Stimulated activated CD8-positive, alpha-beta memory T cell treated with anti-CD3 and anti-CD28 coated beads, Interleukin-4, amount 100 ng/mL, for 48 hours (primary cell): ENCODE measurements at places on chromosomes 7 and 10.

DNA sequence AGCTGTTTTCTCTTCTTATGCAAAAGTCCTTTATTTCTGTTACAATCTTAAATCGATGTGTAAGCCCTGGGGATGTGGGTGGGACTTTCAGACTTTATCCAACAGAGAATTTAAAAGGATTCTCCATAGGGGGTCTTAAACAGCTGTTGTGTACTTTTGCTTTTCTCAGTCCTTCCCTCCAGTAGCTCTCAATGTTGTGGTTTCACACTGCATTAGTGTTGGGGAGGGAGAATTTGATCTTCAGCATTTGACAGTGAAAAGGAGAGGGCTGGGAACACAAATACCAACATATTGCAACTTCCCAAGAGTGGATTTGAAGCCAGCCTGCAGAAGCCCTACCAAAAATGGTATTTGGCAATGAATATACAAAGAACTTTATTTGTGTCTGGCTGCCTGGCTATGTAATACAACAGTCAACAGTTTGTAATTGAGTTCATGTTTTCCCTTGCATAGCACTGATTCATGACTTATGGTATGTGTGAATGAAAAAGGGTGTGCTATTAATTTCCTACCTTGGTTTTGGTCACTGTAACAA lies 80.1 kb upstream of the CAPZA2 start:
- DNase-seq, result no peak

DNA sequence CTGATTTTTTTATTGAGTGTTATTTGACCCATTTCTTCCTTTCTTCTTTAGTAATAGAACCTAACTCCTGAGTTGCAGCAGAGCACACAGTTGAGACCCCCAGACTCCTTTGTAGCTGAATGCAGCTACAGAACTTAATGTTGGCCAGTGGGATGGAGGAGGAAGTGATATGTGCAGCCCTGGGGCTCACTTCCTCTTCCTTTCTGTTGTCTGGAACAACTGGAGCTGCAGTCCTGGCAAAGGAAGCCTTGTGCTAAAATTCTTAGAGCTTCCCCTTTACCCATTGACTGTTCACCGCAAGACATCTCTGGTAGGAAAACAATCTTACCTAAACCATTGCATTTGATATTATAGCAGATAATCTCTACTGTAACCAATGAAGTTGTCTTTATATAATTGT lies 86.6 kb downstream of the ITGB8 start:
- DNase-seq, result no peak

DNA sequence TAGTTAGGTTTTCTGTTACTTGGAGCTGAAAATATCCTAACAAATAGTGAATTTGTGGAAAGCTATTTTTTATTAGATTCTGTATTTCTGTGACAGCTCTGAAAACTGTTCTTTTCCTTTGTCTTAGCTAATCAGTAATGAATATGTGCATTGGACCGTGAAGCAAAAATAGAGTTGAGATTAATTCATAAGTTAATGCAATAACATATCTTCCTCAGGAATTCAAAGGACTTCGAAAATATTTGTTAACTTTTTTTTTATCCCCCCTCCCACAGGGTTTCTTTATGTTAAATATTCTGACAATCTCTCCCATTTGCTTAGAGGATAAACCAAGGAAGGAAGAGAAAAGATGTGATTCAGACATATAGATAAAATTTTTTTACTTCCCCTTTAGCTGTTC lies 101.4 kb downstream of the PODXL start:
- DNase-seq, result no peak

- DNase-seq, result no peak
These were observed 57.8 kb downstream of the TCF7L2 start for GRCh38 chr10:113007821-113008220.

DNA sequence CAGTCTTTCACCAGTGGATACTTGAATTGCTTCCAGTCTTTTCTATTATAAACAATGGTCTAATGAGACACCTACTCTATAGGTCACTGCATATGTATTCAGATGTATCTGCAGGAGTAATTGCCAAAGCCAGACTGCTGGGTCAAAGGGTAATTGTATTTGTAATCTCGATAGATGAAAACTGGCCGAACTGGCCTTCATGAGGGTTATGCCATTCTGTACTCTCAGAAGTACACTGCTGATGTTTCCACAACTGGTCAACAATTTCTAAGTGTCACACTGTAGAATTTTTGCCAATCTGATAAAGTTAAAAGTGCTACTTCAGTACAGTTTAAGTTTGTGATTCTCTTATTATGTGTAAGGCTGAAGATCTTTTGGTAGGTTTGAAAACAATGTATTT lies 64.6 kb downstream of the JAZF1 start:
- DNase-seq, result no peak

DNA sequence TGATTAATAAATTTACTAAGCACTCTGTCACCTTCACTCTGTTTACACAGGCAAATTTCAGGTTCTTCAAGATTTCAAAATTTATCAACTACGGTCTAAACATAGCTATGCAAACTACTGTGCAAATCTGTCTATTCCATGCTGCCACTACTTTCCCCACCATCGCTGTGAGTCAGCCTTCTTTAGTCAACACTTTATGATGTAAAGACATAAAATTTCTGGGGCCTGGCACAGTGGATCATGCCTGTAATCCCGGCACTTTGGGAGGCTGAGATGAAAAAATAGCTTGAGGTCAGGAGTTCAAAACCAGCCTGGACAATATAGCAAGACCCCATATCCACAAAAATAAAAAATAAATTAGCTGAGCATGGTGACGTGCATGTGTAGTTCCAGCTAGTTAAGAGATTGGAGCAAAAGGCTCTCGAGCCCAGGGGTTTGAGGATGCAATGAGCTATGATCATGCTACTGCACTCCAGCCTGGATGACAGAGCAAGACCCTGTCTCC lies 42.6 kb downstream of the CNOT4 start:
- DNase-seq, result no peak

DNA sequence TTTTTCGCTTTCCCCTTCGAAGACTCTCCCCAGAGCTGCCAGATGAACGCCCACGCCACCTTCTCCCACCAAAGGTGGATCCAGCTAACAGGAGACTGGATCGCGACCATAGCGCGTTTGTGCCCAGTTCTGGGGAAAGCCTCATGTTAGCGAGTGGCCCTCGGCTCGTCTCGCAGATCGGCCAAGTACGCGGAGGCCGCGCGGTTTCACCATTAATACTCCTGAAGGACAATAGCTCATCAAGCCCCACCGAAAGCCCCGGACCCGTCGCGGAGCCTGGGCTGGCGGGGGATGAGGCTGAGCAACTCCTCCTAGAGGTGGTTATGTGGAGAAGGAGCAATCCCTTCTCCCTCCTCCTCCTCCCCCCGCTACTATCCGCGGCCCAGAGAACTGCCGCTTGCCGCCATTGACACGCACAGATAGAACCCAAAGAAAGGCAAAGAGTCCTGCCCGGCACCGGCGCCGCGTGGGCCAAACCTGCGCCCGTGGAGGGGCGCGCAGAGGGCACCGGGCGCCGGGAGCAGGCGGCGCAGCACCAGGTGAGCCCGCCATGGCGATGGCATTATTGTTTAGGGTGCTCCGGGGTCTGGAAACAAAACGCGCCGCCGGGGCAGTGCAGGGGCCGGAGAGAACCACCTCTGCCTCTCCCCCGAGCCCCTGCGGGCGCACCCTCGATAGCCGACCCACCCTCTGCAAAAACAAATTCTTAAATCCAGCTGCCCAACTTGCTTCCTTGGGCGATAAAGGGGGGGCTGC lies at the start of gene MACROH2A2:
TSS of gene MACROH2A2 (plus strand) at position 385 of the 756 bp plus-strand sequence. CDS start 22,813 bp downstream, outside the sequence.
- DNase-seq, result peak; percentile 39

GRCh38 chr10:102675011-102675665 lies 30.9 kb downstream of the TRIM8 start:
- DNase-seq, result no peak

DNA sequence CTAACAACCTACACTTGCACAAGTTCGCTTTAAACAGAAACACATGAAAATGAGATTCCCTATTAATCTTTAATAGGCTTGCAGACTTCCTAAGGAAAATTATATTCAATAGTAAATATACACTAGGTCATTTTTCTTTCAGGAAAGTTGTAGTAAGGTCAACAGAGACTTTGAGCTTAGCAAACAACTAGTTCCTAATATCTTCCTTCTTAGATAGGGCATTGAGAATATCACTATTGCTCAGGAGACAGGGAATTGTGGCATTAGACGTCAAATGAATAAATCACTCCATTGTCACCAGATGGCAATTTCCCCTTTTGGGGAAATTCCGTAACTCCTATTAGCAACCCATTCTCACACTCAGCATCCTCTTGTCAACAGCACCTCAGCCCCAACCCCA lies 164.9 kb downstream of the GFRA1 start:
- no peak for DNase-seq

- DNase-seq, result no peak
These were observed 128.5 kb downstream of the ANKRD7 start for GRCh38 chr7:118352867-118353453.

DNA sequence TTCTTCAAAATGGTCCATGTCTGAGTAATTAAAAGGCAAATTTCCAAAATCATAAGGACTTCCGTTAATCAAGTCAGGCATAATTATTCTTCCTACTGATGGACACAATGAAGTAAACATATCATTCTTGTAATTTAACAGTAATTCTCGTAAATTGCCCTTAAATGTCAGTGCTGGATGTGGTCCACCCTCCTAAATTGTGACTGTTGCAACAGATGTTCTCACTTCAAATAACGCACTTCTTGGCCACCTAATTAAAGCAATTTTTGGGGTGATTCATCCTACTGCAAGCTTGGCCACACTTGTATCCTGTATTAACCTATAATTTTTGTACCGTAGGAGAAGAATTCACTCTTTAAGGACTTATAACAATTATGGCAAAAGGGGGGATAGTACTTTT lies 1.9 kb downstream of the COL1A2 start:
- DNase-seq, result no peak

DNA sequence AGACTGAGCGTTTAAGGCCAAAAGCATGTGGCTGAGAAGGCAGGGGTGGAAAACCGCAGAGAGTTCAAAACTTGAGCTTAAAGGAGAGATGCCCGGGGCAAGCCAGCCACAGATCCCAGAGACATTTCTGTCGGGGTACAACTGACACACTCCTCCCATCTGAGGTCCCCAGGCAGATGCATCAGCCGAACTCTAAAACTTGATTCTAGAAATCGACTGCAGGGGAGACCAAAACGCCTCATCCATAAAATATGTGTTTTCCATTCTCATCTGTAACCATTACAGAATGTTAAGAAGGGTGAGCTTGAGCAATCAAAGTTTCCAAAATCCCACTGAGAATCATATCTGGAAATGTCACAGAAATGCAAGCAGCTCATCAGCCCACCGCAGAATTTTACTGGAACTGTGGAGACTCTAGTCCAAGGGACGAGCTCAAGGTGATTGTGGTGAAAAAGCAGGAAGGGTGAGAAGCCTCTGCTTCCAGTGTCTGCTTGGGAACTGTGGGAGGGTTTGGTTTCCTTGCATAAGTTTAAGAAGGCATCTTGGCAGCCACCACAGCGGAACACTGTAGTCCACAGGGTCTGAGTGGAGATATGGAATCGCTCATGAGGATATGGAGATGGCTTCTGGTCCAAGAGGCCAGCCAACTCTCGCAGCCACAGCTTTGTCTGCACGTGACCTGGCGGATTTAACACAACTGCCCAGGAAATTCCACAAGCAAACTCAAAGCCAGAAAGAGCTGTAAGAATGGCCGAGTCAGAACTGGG lies 249.2 kb downstream of the SFMBT2 start:
- no peak for DNase-seq

DNA sequence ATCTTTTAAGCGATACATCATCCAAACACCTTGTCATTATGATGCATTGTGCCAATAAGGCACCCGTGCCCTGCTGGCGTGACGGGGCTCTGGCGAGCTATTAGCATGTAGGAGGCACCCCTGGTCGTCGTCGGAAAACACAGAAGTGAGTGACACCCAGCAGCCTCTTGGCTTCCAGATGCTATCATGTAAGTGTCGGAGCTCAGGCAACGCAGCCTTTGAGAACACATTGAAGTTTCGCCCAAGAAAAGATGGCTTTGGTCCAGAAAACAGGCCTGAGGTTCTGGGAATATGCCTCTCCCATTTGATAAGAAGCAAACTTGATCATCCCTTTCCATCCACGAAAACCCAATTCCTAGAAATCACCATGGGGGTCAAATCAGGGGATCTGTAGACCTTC lies 555.3 kb downstream of the GALNT17 start:
- DNase-seq, result no peak

DNA sequence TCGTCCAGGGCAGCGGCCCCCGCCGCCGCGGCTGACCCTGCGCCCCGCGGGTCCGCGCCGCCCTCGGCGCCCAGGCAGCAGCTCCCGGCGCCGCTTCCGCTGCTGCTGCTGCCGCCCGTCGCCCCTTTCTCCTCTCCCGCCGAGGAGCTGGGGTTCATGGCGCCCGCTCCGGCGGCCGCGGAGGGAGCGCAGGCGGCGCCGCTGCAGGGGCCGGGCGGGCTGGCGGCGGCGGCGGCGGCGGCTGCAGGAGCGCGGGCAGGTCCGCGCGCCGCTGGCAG lies 286 bp downstream of the DGKI start:
- DNase-seq, result no peak

DNA sequence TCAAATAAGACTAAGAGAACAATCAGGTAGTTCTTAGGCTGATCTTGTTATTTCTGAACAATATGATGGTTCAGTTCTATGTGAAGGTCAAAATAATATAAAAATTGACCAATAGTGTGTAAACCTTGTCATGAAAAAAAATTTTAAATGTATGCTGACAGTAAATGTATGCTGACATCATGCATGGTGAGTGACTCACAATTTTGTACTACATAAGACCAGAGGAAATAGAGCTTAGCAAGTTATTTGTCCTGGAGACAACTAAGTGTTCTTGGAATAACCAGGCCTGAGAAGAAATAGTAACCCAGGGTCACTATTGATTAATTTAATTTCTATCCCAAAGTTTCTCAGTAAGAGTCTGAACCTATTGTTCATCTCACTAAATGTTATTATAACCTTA lies 182.2 kb upstream of the PCDH15 start:
- DNase-seq, result no peak

GRCh38 chr10:73416571-73416970 lies 2.7 kb upstream of the ANXA7 start:
- no peak for DNase-seq

DNA sequence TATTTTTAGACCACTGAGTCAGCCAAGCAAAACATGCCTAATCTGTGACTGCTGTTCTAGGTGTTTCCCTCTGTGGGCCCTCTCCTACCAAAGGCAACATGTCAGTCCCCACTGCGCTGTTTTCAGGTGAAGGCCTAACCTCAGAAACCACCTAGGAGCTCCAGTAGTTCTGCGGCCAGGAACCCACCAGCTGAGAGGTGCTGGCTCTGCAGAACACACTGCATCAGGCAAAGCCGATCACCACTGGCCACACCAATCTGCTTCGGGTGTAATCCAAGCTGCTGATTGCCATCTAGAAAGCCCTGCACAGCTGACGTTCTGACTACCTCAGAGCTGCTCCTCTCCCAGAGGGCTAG lies 14.9 kb downstream of the CAMK2G start:
- DNase-seq, result peak; percentile 66
